Activated T-helper 1 cell treated with anti-CD3 and anti-CD28 coated beads, Interleukin-12 subunit alpha, Interleukin-12 subunit beta, Interleukin-2, Interleukin-4 antibody, amounts not matched to agents 30 ng/mL and 10 ng/mL and 1 ng/mL, durations not matched to agents 14 hours and 24 hours and 36 hours (primary cell): ENCODE measurements at places on chromosomes 5 and 9. TPM values are rescaled to one million over a fixed set of nuclear protein-coding genes. Genes with fewer than 3 reads are reported as not detected.
A peak's percentile ranks its signal among the peaks of the same experiment; 100 is the strongest.

DNA sequence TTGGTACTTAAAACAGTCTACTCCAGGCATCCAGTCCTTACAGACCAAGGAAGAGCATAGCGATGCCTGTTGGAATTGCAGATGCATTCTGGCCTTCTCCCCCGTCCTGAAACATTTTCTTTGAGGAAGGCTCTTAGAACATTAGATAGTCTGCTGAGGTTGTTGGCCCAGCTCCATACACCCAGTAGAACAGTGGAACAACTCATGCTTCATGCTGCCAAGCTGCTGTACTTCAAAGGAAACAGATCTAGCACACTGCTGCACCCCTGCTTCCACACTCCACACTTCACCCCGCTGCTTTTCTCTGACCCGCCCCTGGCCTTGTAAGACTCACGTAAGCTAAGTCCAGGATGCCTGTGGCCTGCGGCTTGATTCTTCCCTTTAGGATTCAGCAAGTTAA lies 33.4 kb upstream of the NCS1 start:
- no peak overlapping the region for H3K4me3 ChIP-seq
- H3K36me3 ChIP-seq, result peaks cover 26% of the 10 kb centered on the region
- H3K27me3 ChIP-seq, result peaks cover 5% of the 10 kb centered on the region
- peaks cover 35% of the 10 kb centered on the region for H3K4me1 ChIP-seq

- H3K27me3 ChIP-seq, result peaks cover 11% of the 10 kb centered on the region
- DNase-seq, result no peak
- H3K4me3 ChIP-seq, result no peak overlapping the region
- no peak overlapping the region for H3K27ac ChIP-seq
Measured at GRCh38 chr5:74542482-74542881, 98.0 kb downstream of the ENC1 start.

DNA sequence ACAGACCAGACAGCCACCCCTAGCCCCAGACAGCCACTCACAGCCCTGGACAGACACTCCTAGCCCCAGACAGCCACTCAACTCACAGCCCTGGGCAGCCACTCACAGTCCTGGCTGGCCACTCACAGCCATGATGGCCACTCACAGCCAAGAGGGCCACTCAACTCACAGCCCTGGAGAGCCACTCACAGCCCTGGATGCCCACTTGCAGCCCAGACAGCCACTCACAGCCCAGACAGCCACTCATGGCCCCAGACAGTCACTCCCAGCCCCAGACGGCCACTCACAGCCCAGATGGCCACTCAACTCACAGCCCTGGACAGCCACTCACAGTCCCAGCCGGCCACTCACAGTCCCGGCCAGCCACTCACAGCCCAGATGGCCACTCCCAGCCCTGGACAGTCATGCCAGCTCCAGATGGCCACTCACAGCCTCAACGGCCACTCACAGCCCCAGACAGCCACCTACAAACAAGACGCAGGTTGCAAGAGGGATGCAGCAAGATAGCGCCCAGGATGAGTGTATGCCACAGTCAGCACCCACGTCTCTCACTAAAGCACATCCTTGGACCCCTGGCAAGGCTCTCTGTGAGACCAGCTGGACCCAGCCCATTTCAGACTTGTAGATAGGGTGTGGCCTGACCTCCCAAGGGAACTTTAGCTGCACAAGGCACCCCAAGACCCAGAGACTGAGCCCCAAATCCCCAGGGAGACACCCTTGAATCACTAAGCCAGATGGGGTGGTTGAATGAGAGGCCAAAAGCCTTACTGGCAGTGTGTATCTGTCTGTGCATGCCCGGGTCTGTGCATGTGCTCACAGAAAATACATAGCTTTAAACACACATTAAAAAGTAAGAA lies 22.4 kb downstream of the ZDHHC11B start:
- DNase-seq, result no peak
- H3K4me1 ChIP-seq, result peaks cover 5% of the 10 kb centered on the region
- H3K4me3 ChIP-seq, result no peak overlapping the region

Gene CDKN2B
- 0.73 and 0.76 TPM in 2 replicates for total RNA-seq

- H3K4me1 ChIP-seq, result peaks cover 19% of the 10 kb centered on the region
- peaks cover 17% of the 10 kb centered on the region for H3K27me3 ChIP-seq
- H3K36me3 ChIP-seq, result peaks cover 2% of the 10 kb centered on the region
- no peak for DNase-seq
- no peak overlapping the region for H3K4me3 ChIP-seq
Measured at GRCh38 chr9:114518599-114519022, 13.3 kb upstream of the WHRN start.

Gene ORM1
- total RNA-seq, result not detected in 2 replicates

DNA sequence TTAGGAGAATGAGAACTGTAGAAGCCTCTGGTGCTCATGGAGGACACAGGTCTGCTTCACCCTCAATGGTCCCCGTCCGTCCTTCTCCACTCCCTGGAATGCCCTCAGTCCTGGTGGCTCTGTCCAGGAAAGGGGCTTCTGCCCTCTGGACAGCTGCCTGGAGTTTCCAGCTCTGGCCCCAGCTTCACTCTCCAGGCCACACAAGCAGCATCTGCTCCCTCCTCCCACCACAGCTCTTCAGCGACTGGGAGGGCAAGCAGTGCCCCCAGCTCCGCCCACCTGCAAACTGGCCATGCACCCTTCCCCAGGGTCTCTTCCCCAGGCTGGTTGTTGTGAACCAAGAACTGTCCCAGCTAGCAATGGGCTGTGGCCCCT lies 4.7 kb downstream of the SARDH start:
- H3K4me3 ChIP-seq, result no peak overlapping the region
- no peaks in the 10 kb centered on the region for H3K4me1 ChIP-seq
- H3K36me3 ChIP-seq, result no peaks in the 10 kb centered on the region

DNA sequence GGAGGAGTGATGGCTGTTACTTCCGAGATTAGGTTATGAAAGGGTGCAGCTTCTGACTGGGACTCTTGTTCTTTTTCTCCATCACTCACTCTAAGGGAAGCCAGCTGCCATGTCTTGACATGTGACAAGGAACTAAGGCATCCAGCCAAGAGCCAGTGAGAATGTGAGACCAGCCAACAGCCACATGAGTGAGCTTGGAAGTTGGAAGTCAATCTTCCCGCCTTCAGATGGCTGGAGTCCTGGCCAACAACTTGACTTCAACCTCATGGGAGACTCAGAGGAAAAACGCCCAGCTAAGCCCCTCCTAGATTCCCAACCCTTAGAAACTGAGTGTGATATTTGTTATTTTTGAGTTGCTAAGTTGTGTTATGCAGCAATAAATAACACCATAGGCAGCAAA lies 201.1 kb downstream of the SNX18 start:
- peaks cover 46% of the 10 kb centered on the region for H3K4me1 ChIP-seq
- no peak for DNase-seq
- no peaks in the 10 kb centered on the region for H3K27me3 ChIP-seq

Gene PALM2AKAP2
- 2.2 and 5.5 TPM in 2 replicates for total RNA-seq

DNA sequence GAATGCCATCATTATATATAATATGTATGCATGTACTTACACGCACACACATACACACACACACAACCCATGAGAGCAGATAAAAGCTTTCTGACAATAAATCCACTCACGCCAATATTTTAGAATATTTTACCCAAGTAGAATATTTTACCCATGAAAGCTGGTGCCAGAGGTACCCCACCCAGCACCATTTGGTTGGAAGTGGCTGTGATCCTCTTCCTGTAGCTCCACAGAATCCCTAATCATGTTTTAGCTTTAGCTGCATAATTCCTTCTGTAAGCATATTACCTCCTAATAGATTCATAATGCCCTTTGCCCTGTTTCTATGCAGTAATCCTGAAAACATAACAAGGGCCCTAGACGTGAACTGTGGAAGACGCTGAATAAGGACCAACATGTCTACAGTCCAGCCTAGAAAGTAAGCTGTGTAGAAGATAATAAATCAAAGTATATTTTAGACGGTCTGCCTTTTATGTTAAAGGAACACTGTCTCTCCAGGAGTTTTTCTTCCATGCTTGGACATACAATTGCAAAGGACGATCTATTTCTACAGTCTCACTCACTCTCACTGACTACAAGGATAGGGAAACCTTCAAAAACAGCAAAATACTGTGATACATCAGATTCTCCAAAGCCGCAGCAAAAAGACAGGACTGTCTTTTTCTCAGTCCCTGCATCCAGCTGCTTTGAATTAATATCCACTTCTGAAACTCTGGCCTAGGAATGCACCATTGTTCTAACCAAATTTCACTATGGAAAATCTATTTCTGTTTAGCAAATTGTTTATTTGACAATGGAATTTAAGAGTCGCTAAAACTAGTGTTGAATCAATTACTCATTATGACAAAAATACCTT lies 98.2 kb downstream of the USP20 start:
- peaks cover 33% of the 10 kb centered on the region for H3K36me3 ChIP-seq
- DNase-seq, result no peak
- peaks cover 57% of the 10 kb centered on the region for H3K4me1 ChIP-seq
- H3K27ac ChIP-seq, result peak overlapping the region; percentile 92
- peak overlapping the region; percentile 66 for H3K4me3 ChIP-seq
- no peaks in the 10 kb centered on the region for H3K27me3 ChIP-seq

- H3K27ac ChIP-seq, result no peak overlapping the region
- no peak overlapping the region for H3K4me3 ChIP-seq
- H3K36me3 ChIP-seq, result peaks cover 5% of the 10 kb centered on the region
- peaks cover 9% of the 10 kb centered on the region for H3K27me3 ChIP-seq
Measured at GRCh38 chr5:97549496-97549895, 366.4 kb upstream of the RIOK2 start.

- H3K27ac ChIP-seq, result no peak overlapping the region
- H3K4me3 ChIP-seq, result no peak overlapping the region
- H3K36me3 ChIP-seq, result no peaks in the 10 kb centered on the region
- no peaks in the 10 kb centered on the region for H3K27me3 ChIP-seq
- no peak for DNase-seq
- no peaks in the 10 kb centered on the region for H3K4me1 ChIP-seq
Measured at GRCh38 chr9:82271106-82271561, 282.6 kb downstream of the SPATA31D1 start.
